AG04450 (cell line): ENCODE measurements at places on chromosomes 6 and 20. TPM values are rescaled to one million over a fixed set of nuclear protein-coding genes. Genes with fewer than 3 reads are reported as not detected.

GRCh38 chr6:134070271-134070670 lies 17.8 kb upstream of the SLC2A12 start:
- DNase-seq: no peak

DNA sequence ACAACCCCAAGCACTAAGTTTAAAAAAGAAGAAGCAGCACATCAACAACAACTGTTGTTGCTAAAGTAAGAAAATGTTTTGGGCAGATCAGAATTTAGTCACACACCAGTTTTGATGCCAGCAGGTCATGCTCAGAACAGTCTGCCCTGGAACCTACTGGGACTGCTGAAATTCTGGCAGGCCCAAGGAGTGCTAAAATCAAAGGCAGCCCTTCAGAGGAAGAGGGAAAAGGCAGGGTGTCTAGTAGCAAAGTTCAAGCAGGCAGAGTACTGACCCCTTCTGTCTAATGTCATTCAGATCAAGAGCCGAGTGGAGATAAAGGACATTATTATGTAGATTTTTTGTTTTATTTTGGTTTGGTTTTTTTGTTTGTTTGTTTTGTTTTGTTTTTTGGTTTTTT lies 96.6 kb upstream of the LOC128125822 start:
- no peak for DNase-seq

DNA sequence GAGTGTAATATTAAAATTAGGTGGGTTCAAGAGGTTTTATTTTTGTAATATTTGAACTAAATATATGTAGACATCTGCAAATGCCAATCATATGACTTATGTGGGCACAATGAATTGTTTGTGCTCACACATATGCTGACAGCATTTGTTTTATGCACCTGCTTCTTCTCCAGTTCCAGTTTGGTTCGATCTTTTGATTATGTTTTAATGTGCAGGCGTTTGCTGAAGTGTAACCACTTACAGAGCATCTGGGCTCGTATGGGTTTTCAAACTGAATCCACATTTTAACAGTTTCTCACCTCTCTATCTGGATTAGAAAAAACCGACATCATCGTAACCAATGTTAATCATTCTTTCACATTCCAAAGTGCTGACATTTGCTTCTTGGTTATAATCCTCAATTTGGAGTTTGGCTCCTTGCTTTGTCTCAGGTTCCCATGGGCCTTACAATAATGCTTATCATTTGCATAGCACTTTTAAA lies 129.1 kb upstream of the SPACA1 start:
- no peak for DNase-seq

DNA sequence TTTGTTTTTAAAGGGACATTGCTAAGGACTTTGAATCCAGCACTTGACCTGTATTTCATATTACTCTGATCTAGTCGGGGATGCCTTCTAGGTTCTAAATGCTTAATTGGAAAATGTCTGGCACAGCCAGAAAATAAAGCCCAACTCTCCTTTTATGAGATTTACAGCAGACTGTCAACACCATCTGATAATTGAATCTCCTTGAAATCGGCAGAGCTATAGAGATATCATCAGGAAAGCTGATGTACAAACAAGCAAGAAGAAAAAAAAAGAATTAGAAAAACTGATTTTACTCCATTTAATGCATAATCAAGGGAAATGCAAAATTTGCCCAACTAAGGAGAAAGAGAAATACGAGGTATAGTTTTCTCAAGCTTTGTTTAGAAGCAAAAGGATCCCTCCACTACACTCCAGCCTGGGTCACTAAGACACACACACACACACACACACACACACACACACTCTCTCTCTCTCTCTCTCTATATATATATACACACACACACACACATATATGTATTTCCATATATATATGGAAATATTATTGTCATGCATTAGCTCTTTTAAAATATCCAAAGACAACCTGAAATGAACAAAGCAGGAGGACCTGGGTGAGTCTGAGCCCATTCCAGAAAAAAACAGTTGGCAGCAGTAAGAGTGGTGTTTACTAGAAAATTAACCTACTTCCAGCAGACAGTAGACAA lies 9.5 kb upstream of the FOXC1 start:
- DNase-seq: no peak

- no peak for DNase-seq
Measured at GRCh38 chr6:112286500-112287144, 32.3 kb upstream of the LAMA4 start.

DNA sequence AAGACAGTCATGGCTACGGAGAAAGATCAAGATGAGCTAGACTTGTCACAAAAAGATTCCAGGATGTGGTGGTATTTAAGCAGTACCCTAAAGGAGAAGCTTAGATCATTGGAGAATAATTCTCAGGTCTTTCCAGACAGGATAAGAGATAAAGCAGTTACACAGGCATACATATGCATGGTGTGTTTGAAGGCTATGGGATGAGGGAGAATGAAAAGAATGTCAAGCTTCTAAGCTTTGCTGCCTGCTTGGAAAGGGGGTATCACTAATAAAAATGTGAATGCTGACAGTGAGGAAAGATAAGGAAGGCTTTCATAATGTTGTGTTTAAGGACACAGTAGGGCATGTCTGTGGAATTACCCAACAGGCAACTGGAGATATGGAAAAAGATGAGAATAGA lies 28.1 kb downstream of the RWDD2A start:
- no peak for DNase-seq

DNA sequence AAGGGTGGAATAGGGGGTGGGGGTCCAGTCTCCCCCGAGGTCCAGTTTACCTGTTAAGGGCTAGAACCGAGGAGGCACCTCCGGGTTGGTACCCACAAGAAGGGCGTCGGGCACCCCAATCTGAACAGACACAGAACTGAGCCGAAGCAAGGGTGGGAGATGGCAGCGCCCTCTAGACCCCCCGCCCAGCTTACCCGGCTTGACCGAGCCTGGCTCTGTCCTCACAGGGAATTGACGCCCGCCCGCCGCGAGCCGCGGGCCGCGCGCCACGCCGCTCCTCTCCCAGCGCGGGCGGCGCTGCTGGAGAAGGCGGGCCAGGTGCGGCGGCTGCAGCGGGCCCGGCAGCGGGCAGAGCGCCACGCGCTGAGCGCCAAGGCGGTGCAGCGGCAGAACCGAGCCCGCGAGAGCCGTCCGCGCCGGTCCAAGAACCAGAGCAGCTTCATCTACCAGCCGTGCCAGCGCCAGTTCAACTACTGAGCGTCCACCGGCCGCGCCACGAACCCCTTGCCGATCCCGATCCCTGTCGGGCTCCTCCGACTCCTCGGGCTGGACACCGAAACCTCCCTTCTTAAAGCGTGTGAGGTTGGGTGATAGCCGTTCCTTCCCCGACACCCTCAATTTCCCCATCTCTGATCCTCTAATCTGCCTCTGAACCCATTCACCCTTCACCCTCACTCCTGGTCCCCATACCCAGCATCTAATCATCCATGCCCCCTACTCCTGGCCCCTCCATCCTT lies 5.9 kb downstream of the TP53INP2 start:
- DNase-seq: no peak

DNA sequence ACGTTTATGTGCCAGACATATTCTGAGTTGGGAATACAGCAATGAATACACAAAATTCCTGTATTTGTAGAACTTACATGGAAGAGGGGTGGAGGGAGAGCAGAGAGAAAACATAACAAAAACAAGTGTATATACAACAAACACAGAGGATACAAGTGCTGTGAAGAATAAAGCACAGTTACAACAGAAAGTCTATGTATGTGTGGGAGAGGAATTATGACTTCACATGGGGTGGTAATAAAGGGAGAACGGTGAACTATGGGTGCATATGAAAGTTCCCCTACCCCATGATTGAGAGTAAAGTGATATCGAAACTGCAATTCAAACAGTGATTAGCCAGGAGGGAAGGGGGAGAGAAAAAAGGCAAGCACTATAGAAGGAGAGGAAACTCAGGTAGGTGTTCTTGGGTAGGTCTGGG lies 24.6 kb downstream of the HBS1L start:
- no peak for DNase-seq

DNA sequence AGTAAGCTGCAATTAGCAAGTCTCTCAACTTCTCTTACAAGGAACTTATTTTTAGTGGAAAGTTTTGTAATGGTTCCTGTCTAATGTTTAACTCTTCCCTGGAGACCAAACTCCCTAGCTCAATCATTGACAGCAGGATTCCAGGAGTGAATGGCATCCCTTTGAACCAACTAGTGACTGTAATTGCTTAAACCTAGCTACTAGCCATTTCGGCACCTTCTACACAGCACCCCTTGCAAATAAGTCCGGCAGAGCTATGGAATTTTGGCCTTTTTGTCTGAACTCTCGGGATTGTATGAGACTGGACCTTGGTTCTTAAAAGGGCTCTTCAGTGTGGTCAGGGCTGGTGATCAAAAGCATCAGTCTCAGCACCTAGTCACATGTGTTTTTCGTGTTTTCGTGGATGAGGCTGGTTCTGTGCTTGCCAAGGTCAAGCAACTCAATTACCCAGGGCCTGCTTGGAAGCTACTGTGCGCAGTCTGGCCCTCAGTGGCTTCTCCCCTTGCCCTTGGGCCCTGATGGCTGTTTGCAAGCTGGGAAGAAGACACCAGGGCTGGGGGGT lies 135.3 kb upstream of the NEDD9 start:
- no peak for DNase-seq

GRCh38 chr20:59028812-59029211 lies 3.3 kb downstream of the ATP5F1E start:
- no peak for DNase-seq

DNA sequence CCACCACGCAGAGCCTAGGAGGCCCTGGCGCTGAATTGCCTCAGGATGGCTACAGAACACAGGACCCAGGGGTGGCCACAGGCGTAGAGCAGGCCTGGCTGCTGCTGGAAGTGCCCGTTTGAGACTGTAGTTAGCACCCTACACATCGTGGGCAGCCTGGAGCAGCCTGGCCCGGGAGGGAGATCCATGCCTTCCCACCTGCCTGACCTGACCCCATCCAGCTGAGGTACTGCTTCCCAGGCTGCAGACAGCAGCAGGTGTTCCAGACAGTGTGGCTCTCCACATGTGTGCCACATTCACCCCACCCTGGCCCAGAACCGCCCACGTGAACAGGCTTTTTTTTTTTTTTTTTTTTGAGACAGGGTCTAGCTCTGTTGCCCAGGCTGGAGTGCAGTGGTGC lies 20.9 kb upstream of the MAP1LC3A start:
- DNase-seq: no peak

DNA sequence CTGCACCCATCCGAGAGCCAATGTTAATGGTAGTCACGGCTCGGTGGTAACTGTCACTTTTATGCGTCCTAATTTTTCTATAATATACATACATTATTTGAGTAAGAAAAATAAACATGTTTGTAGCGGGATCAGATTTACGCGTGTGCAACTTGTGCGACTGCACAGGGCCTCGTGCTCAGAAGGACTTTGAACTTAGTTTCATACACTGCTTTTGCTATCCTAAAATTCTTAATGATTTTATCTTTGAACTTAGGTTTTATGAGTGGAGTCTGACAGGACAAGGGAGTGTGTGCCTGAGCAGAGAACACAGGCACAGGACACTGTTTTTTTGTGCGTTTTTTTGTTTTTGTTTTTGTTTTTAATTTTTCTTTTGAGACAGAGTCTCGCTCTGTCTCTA lies 189.7 kb downstream of the NFATC2 start:
- DNase-seq: no peak

DNA sequence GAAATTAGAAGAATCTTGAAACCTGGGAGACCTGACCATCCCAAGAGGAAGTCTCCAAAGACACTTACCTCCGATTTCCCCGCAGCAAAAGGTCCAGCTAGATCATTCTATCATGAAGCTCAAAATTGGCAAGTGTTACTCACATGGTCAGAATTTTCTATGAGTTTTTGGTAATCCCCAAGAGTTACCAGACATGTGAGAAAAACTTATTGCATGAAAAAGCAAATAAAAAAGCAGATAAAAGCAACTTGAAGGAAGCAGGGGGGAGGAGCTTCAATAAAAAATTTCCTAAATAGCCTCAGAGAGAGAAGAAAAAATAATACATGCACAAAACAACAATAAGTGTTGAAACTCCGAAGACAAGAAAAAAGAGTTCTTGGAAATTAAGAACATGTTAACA lies 27.3 kb downstream of the VNN1 start:
- no peak for DNase-seq

GRCh38 chr6:85866370-85866730 lies 223.7 kb upstream of the SYNCRIP start:
- no peak for DNase-seq

GRCh38 chr6:109397020-109397419 lies 14.8 kb upstream of the CD164 start:
- DNase-seq: no peak

KIF25 gene
- polyA plus RNA-seq: not detected in 2 replicates

SEMG1 gene
- polyA plus RNA-seq: not detected in 2 replicates

ABT1 gene
- polyA plus RNA-seq: 12.8 and 14.9 TPM in 2 replicates

HSPA1L gene
- polyA plus RNA-seq: 1.1 and 1.2 TPM in 2 replicates

TLDC2 gene
- 0.27 and 0.57 TPM in 2 replicates for polyA plus RNA-seq

CDSN gene
- not detected in 2 replicates for polyA plus RNA-seq

VPS52 gene
- polyA plus RNA-seq: 58.0 and 60.4 TPM in 2 replicates

OLIG3 gene
- polyA plus RNA-seq: not detected in 2 replicates

ENPP1 gene
- 22.5 and 30.4 TPM in 2 replicates for polyA plus RNA-seq

HLA-DQB1 gene
- polyA plus RNA-seq: not detected in 2 replicates
